Hair follicular keratinocyte (primary cell): ENCODE measurements at places on chromosomes 11 and 22. TPM values are rescaled to one million over a fixed set of nuclear protein-coding genes. Genes with fewer than 3 reads are reported as not detected.

Gene ZMAT5
- 13.0 and 20.0 TPM in 2 replicates for total RNA-seq

Gene SCN3B
- total RNA-seq: under 0.01 TPM in 1 of 2 replicates, not detected in the other

Gene RCN1
- 58.5 and 98.7 TPM in 2 replicates for total RNA-seq

Gene IFITM10
- total RNA-seq: 0.08 TPM in 1 of 2 replicates, not detected in the other

Gene SCO2
- total RNA-seq: 2.9 and 5.4 TPM in 2 replicates

Gene RAB36
- total RNA-seq: 0.47 and 1.4 TPM in 2 replicates

Gene TMA7B
- not detected in 2 replicates for total RNA-seq

Gene FLRT1
- total RNA-seq: under 0.01 and 0.04 TPM in 2 replicates

Gene RIMBP3C
- not detected in 2 replicates for total RNA-seq

Gene PRR33
- total RNA-seq: not detected in 2 replicates

Gene NLRP14
- 0.04 and 0.08 TPM in 2 replicates for total RNA-seq

Gene SLC5A4
- not detected in 2 replicates for total RNA-seq
